Hippocampal formation (tissue), 2 donors: ENCODE measurements at places on chromosomes 3 and 15.
A peak's percentile ranks its signal among the peaks of the same experiment; 100 is the strongest.

- no peak for DNase-seq
These were observed 37.2 kb downstream of the MGLL start for GRCh38 chr3:127784865-127785710.

- no peak for DNase-seq
These were observed 13.3 kb upstream of the IL16 start for GRCh38 chr15:81183439-81183775.

GRCh38 chr3:33681667-33682066, 36.4 kb downstream of the CLASP2 start:
- no peak for DNase-seq

DNA sequence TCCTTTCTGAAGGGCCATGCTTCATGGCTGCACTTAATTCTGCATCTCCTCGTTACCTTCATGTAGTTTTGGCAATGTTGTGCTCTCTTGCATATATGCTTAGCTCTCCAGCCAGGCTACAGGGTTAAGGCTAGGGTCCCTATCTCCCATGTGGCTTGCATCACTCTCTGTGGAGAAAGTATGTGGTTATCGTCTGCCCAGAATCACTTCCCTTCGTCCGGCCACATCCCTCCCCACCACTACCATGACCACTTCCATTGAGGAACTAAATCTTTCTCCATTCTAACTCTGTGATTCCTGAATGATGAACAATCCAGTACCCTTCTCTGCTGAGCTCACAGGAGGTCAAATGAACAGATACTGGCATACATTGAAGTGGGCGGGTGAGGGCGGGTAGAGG, 34.0 kb downstream of the WWTR1 start:
- no peak for DNase-seq

DNA sequence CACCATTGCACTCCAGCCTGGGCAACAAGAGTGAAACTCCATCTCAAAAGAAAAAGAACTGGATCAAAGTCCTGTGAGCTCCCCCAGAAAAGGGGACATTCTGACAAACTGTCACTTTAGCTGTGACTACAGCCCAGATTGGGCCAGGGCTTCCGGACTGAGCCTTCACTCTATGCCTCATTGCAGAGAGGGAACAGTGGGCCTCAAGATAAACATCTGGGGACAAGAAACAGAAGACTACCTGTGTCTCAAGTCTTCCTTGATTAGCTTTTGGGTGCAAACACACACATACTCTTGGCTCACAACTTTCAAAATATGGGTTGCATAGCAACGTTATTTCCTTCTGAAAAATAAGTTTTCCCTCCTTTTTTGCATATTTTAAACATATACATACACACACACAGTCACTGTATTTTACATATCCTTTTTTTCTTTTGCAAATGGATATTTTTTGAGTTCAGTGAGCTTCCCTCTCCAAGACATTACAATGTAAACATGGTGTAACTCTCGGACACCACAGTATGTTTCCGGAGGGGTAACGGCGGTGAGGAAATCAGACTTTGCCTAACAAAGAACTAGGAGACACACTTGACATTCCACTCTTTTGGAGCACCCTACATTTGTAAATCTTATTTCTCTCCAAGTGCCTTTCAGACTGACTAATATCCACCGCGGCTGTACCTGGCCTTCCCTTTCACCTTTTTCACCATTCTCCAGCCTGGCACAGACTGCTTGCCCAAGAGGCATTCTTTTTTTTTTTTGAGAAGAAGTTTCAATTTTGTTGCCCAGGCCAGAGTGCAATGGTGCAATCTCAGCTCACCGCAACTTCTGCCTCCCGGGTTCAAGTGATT, 3.5 kb downstream of the TKT start:
- DNase-seq, result no peak

DNA sequence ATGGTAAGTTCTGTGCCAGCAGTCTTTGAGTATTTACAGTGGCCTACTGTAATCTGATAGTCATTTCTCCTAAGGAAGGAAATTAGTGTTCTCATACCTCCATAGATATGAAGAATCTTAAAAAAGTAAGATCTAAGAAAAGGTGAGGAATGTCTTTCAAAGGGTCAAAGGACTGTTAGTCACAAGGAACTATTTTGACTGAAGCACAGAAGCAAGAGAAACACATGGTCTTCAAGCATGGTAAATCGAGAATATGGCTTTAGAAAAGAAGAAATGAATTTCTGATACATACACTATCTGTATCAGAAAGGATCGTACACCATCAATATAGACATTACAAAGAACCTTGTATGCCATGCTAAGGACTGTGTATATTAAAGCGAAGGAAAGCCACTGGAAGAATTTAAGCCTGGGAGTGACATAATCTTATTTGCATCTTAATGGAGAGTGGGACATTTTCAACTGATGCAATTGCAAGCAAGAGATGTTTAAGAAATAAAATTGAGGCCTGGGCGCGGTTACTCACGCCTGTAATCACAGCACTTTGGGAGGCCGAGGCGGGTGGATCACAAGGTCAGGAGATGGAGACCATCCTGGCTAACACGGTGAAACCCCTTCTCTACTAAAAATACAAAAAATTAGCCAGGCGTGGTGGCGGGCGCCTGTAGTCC, 5.5 kb upstream of the ACAP2 start:
- no peak for DNase-seq

DNA sequence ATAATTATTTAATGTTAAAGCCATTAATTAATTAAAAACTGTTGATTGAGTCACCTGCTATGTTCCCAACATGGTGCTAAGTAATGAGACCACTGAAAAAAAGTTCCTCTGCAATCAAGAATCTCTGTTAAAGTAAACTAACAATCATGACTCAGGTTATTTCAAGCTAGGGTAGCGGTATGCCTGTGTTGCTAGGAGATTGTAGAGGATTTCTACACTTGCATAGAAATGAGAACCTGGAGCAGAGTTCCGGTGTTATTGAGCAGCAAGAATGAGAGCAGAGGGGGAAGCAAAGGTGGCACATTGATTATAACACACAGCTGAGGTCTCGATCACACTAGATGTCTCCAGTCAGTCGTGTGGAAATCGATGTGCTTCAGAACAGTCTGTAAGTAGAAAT, 41.4 kb downstream of the C3orf85 start:
- no peak for DNase-seq

- DNase-seq, result no peak
These were observed 183.9 kb downstream of the FAM43A start for GRCh38 chr3:194869482-194870169.

GRCh38 chr3:48857641-48858040, 10.0 kb upstream of the PRKAR2A start:
- DNase-seq, result no peak

GRCh38 chr15:69478259-69478781, 25.7 kb downstream of the RPLP1 start:
- DNase-seq, result peak; percentile 46

GRCh38 chr3:17047162-17047561, 162.4 kb downstream of the PLCL2 start:
- DNase-seq, result no peak

DNA sequence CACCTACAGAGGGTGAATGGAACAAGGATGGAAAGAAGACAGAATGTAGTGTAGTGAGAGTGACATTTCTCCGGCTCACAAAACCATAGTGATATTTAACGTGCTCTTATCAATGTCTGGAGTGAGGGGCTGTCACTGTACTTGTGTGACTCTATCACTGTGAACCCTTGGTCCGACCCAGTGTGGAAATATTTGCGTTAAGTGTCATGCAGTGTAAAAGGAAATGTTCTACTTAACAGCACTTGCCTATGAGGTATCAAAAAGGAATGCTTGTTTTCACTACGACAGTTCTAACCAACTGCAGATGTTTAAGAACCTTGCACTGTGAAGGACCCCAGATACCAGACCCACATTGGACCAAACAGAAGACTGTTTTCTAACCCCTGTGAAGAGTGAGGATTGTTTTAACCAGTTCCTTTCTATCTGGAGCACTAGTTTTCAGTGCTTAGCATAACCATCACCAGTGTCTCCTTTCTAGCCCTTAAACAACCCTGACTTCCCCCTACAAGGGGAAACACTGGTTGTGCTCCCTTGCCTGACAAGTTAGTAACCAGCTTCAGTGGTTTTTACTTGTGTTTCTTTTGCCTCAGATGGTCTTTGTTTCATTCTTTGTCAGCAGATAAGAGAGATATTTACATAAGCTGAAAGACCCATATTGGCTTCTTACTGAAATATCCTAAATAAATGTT, 144.7 kb upstream of the ABHD17C start:
- no peak for DNase-seq

DNA sequence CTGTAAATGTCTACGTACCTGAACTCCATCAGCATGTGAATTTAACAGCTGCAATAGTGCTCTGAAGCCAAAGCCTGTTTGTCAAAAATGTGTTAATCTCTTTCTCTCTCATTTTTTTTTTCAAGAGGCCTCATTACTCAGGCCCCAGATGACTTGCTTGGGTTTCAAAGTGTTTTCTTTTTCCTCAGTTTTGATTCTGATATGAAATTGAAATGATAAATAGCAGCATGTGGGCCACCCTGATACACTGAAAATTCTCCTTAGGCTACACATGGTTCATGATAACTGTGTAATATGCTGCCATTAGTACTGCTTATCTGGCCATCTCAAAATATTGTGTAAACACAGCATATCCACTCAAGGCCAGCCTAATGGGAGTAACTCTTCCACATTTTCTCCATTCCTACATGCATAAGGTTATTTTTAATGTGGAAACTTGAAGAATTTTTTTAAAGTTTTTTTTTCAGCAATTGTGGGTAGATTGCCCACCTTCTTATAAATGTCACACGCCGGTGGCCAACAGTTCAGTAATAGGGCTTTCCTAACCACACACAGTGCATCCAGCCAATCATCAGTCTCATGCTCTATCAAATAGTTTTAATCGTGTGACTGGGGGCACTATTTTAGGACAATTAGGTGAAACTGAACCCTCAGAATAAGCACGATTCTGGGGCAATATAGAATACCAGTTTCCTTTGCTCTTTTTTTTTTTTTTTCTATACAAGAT, 13.1 kb upstream of the DENND4A start:
- no peak for DNase-seq

DNA sequence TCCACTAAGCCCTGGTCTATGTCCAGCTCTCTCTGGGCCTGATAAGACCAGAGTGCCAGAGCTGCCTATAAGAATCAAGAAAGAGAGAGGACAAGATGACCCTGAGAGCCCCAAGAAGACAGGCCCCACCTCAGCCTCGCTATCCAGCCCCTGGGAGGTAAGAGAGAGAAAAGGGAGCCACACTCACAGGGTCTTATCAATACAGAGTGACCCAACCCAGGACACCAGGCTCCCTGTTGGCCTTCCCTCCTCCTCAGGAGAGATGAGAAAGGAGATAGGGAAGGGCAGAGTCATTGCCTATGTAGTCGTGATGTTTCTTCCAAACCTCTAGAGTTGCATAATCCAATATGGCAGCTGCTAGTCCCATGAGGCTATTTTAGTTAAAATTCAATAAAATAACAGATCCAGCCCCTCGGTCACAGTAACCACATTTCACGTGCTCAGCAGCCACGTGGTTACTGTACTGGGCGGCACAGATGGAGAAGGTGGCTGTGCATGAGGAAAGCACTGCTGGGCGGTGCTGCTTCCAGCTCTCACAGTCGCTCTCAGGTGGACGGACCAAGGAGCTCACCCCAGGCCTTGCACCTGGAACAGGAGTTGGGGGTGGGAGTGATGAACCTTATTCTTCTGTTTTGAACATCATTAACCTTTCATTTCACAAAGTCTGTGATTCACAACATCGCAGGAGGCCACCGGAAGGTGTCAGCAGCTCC, 525.8 kb downstream of the SHQ1 start:
- no peak for DNase-seq

- no peak for DNase-seq
These were observed 167.7 kb downstream of the GHSR start for GRCh38 chr3:172280406-172281051.

- no peak for DNase-seq
These were observed 224.0 kb downstream of the NR2F2 start for GRCh38 chr15:96554541-96554940.

GRCh38 chr3:73808862-73809509, 184.2 kb upstream of the PDZRN3 start:
- DNase-seq, result no peak

DNA sequence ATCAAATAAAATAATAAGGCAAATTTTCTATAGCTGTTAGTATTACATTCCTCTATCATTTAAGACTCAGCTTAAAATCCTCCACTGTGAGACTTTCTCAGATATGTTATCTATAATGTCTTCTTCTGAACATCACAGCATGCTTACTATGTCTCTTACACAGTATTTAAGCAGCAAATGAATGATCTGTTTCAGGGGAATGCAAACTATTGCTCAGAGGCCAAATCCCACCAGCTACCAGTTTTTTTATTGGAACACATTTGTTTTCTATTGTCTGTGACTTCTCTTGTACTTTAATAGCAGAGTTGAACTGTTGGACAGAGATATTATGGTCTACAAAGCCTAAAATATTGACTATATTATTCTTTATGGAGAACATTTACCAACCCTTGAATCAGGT, 59.6 kb downstream of the C3orf38 start:
- DNase-seq, result no peak

GRCh38 chr3:194893121-194893987, 207.7 kb downstream of the FAM43A start:
- no peak for DNase-seq

GRCh38 chr3:159627634-159628033, 361.0 kb upstream of the IL12A start:
- DNase-seq, result no peak

DNA sequence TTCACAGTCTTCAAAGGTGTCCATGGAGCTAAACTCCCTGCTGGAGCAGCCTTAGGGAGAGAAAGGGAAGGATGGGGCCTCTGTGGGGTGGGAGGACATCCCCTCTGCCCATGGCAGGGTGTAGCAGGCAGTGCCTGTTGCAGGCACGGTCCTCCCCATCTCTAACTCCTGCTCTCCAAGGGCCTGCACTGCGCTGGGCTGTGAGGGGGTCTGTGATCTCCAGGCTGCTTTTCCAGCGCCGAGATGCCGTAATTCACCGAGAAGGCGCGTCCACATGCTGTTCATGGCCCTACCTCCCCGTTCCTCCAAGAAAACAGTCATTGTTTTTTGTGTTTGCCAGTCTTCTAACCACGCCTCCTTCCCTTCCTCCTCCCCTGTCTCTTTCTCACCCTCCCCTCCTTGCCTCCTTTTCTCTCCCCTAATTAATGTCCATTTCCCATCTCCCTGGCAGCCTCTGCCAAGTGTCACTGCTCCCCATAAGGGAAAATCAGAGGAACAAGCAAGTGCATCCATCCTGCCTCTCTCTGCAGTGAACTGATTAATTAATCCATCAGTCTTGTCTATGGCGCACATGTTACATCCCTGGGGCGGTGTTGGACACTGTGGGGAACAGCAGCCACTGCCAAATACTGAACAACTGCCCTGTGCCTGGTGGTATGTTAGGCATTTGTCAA, 17.7 kb upstream of the LAMP3 start:
- DNase-seq, result peak; percentile 19

GRCh38 chr3:158430448-158430847, 140.5 kb upstream of the MLF1 start:
- DNase-seq, result no peak

GRCh38 chr15:92788196-92788595, 111.9 kb upstream of the CHD2 start:
- no peak for DNase-seq
